ENCODE measurements at places on chromosomes 1 and 21. TPM values are rescaled to one million over a fixed set of nuclear protein-coding genes. Genes with fewer than 3 reads are reported as not detected.

GRCh38 chr1:153647346-153647714, 11.2 kb upstream of the SNAPIN start:
- no peaks in the 10 kb centered on the region for H3K27me3 ChIP-seq
- H3K4me1 ChIP-seq, result no peaks in the 10 kb centered on the region
- no peak overlapping the region for H3K27ac ChIP-seq
- DNase-seq, result no peak
- peaks cover 15% of the 10 kb centered on the region for H3K36me3 ChIP-seq

- no peaks in the 10 kb centered on the region for H3K36me3 ChIP-seq
- H3K4me1 ChIP-seq, result no peaks in the 10 kb centered on the region
- no peak for DNase-seq
- no peak overlapping the region for H3K4me3 ChIP-seq
- H3K27ac ChIP-seq, result no peak overlapping the region
- H3K27me3 ChIP-seq, result no peaks in the 10 kb centered on the region
Observed at GRCh38 chr21:42081138-42081537, 10.0 kb downstream of the UMODL1 start.

DNA sequence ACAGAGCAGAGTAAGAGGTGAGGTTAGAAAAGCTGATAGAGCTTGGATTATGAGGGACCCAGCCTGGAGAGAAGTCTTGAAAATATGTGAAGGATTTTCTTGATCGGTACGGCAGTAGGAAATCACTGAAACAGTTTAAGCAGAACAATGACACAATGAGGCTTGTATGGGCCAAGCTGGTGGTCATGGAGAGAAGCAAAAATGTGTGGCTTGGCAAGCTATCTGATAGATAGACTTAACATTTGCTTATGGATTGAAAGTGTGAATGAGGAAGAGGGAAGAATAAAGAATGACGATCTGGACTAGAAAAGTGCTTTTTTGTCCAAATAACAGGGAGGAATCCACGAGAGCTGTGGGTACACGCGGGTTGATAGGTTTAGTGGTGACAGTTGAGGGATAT, 15.4 kb upstream of the XPR1 start:
- no peak for DNase-seq
- H3K27me3 ChIP-seq, result no peaks in the 10 kb centered on the region
- H3K4me3 ChIP-seq, result no peak overlapping the region

DNA sequence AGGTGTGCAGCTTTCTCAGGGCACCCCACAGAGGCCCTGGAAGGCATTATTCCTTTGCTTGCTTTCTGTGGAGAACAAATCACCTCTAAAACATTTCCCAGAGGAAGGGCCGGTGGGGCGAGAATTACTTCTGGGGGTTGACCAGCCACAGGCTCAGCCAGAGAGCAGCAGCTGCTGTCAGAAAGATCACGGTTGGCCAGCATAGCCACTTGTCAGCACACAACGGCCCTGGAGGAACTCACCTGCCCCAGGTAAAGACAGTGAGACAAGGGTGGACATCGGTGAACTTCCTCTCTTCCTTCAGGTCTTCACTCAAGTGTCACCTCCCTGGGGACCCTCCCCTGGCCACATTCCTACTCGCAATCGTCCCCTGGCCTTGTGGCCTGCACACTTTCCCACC, 69.5 kb upstream of the CLDN14 start:
- no peak overlapping the region for H3K27ac ChIP-seq
- H3K4me3 ChIP-seq, result no peak overlapping the region
- no peaks in the 10 kb centered on the region for H3K36me3 ChIP-seq
- H3K27me3 ChIP-seq, result no peaks in the 10 kb centered on the region
- DNase-seq, result no peak

GPR61 gene
- total RNA-seq, result not detected

TXNDC12 gene
- total RNA-seq, result 51.7 TPM

FASLG gene
- total RNA-seq, result 0.24 TPM

KNCN gene
- not detected for total RNA-seq

All from colonic mucosa (tissue), 4 donors.